ENCODE measurements at places on chromosomes 12 and 14.
A peak's percentile ranks its signal among the peaks of the same experiment; 100 is the strongest.

DNA sequence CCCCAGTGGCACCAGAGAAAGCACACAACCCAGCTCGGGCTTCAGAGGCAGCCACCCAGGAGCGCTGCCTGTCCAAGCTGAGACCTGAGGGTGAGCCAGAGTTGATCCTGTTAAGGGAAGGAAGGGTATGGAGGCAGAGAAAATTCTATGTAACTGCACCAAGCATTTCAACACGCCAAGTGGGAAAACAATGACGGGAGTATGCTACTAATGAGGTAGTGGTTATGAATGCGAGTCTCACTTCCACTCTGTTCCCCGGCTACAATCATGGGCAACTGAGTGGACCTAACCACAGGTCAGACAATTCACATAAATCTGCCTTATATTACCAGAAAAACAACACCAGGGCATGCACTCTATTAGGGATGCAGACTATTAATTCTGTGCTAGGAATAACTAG is 9.9 kb downstream of the ATG14 start:
- no peaks in the 10 kb centered on the region for H3K27me3 ChIP-seq
- no peak for DNase-seq
- H3K4me3 ChIP-seq = no peak overlapping the region
- no peak overlapping the region for H3K27ac ChIP-seq
- no peaks in the 10 kb centered on the region for H3K4me1 ChIP-seq
- H3K36me3 ChIP-seq = no peaks in the 10 kb centered on the region

DNA sequence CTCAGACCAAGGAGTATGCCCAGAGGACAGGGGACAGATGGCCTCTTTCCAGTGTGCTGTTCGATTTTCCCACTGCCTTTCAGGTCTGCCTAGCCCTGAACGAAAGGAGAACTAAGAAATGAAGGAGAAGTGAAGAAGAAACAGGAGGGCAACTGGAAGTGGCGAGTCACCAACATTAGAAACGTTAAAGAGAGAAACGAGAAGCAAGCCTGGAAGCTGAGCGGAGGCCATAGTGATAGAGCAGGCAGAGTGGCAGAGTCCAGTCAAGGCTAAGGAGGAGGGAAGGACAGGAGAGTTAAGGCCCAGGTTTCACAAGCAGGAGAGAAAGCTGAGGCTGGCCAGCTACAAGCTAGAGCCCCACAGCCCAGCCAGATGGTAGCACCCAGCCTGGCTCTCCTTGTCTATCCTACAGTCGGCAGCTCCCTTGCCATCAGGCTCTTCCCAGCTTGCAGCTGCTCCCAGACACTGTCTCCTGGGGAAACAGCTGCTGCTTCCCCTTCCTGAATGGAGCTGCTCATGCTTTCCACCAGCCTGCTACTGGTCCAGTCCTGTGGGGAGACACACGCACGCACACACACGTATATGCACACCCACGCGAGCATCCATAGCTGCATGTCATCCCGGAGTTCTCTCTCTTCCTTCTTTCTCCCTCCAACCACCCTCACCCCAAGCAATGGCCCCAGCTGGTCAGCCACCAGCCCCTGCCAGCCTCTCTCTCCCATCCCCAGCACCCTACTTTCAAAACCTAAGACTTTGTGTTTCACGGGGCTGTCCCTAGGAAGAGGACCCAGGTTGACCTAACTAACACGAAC is 139.7 kb upstream of the CCND2 start:
- peaks cover 5% of the 10 kb centered on the region for H3K36me3 ChIP-seq
- H3K4me1 ChIP-seq = peaks cover 59% of the 10 kb centered on the region
- H3K27ac ChIP-seq = peak overlapping the region; percentile 97
- peak; percentile 39 for DNase-seq
- H3K27me3 ChIP-seq = no peaks in the 10 kb centered on the region

DNA sequence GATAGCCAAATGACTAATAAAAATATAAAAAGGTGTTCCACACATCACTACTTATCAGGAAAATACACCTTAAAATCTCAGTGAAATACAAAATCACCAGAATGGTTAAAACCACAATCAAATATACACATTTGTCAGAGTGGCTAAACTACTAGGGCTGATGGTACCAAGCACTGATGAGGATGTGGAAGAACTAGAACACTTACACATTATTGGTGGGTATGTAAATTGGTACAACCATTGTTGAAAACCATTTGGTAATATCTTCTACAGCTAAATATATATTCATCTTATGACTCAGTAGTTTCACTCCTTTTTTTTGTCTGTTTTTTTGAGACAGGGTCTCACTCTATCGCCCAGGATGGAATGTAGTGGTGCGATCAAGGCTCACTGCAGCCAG is 48.5 kb upstream of the TTC7B start:
- H3K27ac ChIP-seq = no peak overlapping the region
- no peak for DNase-seq
- peaks cover 5% of the 10 kb centered on the region for H3K4me1 ChIP-seq
- H3K27me3 ChIP-seq = no peaks in the 10 kb centered on the region
- no peaks in the 10 kb centered on the region for H3K36me3 ChIP-seq
- no peak overlapping the region for H3K4me3 ChIP-seq

DNA sequence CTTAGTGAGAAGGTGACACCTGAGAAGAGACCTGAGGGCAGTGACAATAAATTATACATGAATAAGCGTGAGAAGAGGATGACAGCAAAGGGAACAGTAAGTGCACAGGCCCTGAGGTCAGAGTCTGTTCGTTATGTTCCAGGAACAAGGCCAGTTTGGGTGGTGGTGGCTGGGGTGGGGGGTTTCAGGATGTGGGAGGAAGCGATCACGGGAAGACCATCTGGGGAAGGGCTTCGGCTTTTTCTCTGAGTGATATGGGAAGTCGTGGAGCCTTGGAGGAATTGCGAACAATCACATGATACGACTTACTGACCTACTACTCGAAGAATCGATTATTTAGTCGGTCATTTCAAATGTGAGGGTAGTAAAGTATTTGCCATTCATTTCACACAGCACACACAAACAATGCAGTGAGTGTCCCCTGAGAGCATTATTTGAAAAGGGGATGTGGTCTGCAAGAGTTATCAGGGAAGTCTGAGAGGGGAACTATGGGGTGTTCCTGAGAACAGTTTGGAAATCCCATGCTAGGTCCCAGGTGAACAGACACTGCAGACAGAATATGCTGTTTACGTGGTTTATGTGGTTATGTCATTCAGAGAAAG is 94.7 kb downstream of the SLC38A1 start:
- no peak overlapping the region for H3K27ac ChIP-seq
- H3K4me3 ChIP-seq = no peak overlapping the region
- no peaks in the 10 kb centered on the region for H3K27me3 ChIP-seq
- peaks cover 6% of the 10 kb centered on the region for H3K4me1 ChIP-seq
- H3K36me3 ChIP-seq = no peaks in the 10 kb centered on the region
- DNase-seq = no peak

- no peak for DNase-seq
- H3K27me3 ChIP-seq = no peaks in the 10 kb centered on the region
- H3K27ac ChIP-seq = no peak overlapping the region
- H3K36me3 ChIP-seq = no peaks in the 10 kb centered on the region
Observed at GRCh38 chr14:43894534-43894933, 612.5 kb downstream of the FSCB start.

DNA sequence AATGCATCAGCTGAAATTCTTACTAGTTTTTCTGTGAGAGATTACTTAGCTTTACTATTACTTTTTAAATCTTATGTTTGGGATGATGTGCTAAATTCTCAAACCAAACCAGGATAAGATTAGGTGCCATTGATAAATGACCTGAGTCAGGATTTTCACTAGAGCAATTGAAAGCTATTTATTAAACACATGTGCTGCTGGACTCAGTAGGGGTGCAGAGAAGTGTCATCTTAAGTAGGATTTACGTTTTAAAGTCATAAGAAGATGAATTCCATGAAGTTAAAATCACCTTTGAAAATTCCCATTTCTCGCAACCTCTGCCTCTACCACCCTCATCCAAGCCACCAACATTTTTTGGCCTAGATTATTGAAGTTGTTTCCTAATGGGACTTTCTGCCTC is 8.8 kb downstream of the TMEM263 start:
- H3K36me3 ChIP-seq = peaks cover 16% of the 10 kb centered on the region
- H3K27ac ChIP-seq = no peak overlapping the region
- H3K4me1 ChIP-seq = no peaks in the 10 kb centered on the region

DNA sequence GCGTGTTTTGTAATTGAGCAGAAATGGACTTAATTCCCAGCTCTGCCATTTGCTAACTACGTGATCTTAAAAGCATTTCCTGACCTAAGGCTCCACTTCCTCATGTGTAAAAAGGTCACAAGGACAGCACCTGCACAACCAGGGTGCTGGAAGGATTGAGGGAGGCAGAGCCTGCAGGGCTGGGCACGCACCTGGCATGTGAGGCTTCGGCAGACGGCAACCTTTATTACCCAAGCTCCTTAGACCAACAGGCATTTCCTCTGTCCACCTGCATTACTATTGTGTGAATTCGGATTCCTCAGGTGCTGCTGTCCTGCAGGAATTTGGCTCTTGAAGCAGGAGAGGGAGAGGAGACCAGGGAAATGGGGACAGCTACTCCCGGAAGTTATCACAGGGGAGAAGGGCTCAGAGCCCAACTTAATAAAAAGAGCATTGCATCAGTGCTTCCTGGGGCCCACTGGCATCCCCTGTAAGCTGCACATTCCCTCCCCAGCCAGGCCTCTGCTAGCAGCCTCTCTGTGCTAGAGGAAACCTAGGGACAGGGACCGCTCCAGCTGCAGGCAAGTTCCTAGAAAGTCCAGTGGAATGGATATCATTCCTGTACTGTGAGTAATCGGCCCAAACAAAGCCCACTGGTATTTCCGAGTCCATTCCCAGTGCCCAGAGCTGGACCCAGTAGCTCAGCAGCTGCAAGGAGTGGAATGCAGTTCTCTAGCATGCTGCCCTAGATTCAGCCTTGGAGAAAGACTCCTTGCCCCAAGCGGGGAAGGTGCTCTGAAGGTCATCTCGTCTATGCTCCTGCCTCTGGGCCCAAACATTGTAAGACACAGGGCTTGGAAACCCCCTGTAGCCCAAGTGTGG is 157.1 kb upstream of the CCND2 start:
- DNase-seq = no peak
- H3K4me3 ChIP-seq = no peak overlapping the region
- H3K4me1 ChIP-seq = peaks cover 33% of the 10 kb centered on the region
- H3K36me3 ChIP-seq = no peaks in the 10 kb centered on the region
- 0 out of 2 replicates have a peak overlapping the region, but pooled peaks have one; percentile 8 for H3K27ac ChIP-seq

- H3K4me1 ChIP-seq = peaks cover under 1% of the 10 kb centered on the region
- no peak for DNase-seq
- H3K36me3 ChIP-seq = no peaks in the 10 kb centered on the region
- H3K4me3 ChIP-seq = no peak overlapping the region
- no peak overlapping the region for H3K27ac ChIP-seq
Observed at GRCh38 chr12:52097045-52097666, 17.7 kb downstream of the SMIM41 start.

- no peaks in the 10 kb centered on the region for H3K4me1 ChIP-seq
- H3K27ac ChIP-seq = no peak overlapping the region
- no peak for DNase-seq
- no peak overlapping the region for H3K4me3 ChIP-seq
Observed at GRCh38 chr12:104360983-104361707, 57.6 kb downstream of the EID3 start.

- H3K27ac ChIP-seq = no peak overlapping the region
- H3K27me3 ChIP-seq = no peaks in the 10 kb centered on the region
- no peak overlapping the region for H3K4me3 ChIP-seq
- H3K36me3 ChIP-seq = peaks cover 49% of the 10 kb centered on the region
- no peaks in the 10 kb centered on the region for H3K4me1 ChIP-seq
Observed at GRCh38 chr14:75650253-75651058, 10.2 kb downstream of the ERG28 start.

DNA sequence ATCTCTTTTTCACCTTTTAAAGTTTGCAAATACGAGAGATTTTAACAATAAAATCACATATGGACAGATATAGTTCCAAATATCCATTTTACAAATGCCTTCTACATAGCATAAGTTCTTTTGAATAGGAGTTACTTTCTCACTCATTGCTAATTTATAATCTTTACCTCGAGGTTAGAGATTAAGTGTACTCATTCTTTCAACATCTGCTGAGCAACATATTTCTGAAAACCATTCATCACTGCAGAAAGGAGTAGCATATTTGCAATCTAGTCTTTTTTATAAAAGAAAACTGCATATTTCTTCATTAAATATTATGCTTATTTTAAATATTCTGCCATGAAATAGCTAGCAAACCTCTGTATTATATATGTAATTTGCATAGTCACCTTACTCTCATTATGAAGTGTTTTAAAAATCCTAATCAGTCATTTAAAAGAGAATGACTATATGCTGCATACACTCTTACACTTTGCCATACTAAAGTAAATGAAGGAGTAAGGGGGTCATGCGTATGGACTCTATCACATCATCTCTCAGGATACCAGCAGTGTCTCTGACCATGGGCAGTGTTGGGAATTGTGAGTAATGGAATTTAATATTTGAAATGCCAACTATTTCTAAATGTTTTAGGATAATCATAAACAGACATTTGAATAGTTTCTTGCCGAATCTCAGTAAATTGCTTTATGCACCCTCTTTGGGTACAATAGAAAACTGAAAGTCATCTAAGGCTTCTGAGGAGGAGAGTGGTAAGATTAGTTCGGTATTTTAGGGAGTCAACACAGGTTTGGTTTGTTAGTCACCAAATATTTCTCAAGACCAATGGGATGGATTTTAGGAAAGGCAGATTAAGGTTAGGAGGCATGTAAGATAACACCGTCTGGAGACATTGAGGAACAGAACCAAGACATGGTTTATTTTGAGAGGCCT is 524.8 kb upstream of the ATP2B1 start:
- DNase-seq = no peak
- no peak overlapping the region for H3K27ac ChIP-seq
- no peak overlapping the region for H3K4me3 ChIP-seq
- peaks cover 13% of the 10 kb centered on the region for H3K4me1 ChIP-seq

- peaks cover 43% of the 10 kb centered on the region for H3K36me3 ChIP-seq
- H3K4me3 ChIP-seq = no peak overlapping the region
- no peaks in the 10 kb centered on the region for H3K4me1 ChIP-seq
- H3K27ac ChIP-seq = no peak overlapping the region
Observed at GRCh38 chr12:127282786-127283565, 984.0 kb upstream of the TMEM132C start.

GRCh38 chr14:101113835-101114725 is 210.6 kb upstream of the RTL1 start:
- H3K4me1 ChIP-seq = peaks cover 14% of the 10 kb centered on the region
- no peak for DNase-seq
- no peaks in the 10 kb centered on the region for H3K36me3 ChIP-seq

- no peak for DNase-seq
- no peaks in the 10 kb centered on the region for H3K27me3 ChIP-seq
- peaks cover 26% of the 10 kb centered on the region for H3K4me1 ChIP-seq
- no peaks in the 10 kb centered on the region for H3K36me3 ChIP-seq
- H3K4me3 ChIP-seq = no peak overlapping the region
Observed at GRCh38 chr12:52796839-52797528, 1.1 kb upstream of the KRT3 start.
